ENCODE measurements at places on chromosomes 3 and 15.

DNA sequence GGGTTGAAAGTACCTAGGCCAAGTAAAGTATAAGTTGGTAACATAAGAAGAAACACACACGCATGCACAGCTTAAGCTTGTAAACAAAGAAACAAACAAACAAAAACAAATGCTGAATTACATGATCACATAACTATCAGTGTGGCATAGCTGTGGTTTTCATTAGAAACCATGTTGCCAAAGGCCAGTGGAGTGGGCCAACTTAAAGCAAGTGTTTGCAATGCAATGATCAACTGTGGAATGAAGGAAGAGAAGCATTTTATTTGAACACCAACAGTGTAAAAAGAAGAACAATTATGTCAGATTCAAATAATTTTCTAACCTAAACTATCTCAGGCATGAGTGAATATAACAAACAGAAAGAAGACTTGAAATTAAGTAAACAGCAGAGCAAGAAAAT, 199.4 kb upstream of the STRIT1 start:
- DNase-seq: no peak

DNA sequence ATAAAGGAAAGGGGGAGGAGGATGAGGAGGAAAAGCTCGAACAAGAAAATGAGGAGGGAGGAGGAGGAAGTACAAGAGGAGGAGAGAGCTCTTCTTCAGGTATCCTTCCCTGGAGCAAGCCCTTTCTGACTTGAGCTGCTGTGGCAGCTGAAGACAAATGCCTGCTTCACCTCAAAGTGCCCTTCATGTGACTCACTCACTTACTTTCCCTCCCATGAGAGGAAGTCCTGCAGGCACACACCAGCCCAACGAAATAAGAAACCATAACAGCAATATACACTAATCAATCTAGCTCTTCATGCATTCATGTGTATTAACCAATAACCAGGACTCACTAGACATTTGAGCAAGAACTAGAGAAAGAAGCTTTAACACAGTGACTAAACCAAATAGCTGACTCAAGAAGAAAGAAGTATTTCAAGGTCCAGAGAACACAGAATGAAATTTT, 251.9 kb downstream of the IGSF11 start:
- no peak for DNase-seq

GRCh38 chr3:112602217-112602838, 38.6 kb downstream of the CCDC80 start:
- no peak for DNase-seq

GRCh38 chr3:100993309-100993708, at the start of gene ABI3BP:
Gene ABI3BP (minus strand): TSS chr3:100993421. CDS start chr3:100993384, 37 bp downstream.
- no peak for DNase-seq

GRCh38 chr3:50620820-50621219, 3.9 kb downstream of the MAPKAPK3 start:
- DNase-seq: no peak

DNA sequence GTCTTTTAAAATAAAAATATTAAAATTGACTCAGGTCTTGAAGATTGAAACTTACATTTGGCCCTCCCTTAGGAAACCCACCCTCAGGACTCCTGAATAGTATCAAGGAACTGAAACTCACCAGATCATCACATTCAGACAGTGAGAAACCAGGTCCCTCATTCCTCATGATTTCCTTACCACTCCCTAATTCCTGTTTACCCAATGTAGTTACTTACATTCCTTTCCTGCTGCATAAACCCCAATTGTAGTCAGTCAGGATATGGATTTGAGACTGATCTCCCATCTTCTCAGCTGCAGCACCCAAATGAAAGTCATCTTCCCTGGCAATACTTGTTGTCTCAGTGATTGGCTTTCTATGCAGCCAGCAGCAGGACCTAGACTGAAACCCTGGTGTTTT, 8.6 kb downstream of the ATP13A4 start:
- no peak for DNase-seq

GRCh38 chr15:78284758-78285157, 14.7 kb downstream of the SKIC8 start:
- no peak for DNase-seq

DNA sequence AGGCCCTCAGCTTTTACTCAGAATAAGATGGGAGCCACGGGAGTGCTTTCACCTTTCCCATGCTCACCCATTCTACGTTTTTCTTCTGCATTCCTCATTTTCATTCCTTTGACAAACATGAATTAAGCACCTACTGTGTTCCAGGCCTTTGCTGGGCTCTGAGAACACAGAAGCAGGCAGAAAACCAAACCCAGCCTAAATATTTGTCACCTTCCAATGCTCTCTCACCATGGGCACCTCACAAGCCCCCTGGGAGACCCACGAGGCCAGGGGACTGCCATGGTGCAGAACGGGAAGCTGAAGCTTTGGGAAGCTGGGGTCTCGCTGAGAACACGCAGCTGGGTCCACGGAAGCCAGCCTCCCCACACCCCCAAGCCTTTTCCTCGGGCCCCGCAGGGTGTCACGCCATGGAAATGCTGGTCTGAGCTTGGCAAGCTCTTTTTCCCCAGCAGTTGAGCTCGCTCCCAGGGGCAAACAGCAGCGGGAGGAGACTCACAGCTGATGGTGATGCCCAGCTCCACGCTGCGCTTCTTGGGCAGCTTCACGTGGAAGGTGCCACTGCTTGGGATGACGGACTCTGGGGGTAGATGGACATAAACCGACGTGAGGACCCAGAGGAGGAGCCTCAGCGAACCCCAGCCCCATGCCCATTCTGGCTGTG, 27.7 kb downstream of the GRIP2 start:
- no peak for DNase-seq

GRCh38 chr3:159751752-159752151, 236.9 kb upstream of the IL12A start:
- no peak for DNase-seq

- DNase-seq: no peak
These were observed 159.2 kb downstream of the CNTN6 start for GRCh38 chr3:1252061-1252430.

DNA sequence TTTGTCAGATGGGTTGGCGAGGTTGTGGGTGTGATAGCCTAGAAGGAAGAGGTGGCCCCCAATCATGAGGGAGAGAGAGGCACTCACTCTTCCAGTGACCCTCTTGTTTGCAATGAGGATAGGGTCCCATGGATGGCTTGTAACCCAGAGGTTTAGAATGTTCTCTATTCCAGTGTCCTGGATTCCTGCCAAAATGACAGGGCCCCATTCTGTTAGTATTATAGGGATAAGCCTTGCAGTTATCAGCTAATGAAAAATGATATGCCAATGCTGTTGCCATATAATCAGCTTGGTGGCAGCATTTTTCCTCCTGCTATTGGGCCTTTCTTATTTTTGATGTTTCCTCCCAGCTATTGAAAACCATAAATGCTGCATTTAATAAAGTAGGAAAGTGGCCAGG, 23.3 kb upstream of the SENP7 start:
- DNase-seq: no peak

- DNase-seq: no peak
These were observed 333.5 kb upstream of the NR2E3 start for GRCh38 chr15:71476823-71477222.

DNA sequence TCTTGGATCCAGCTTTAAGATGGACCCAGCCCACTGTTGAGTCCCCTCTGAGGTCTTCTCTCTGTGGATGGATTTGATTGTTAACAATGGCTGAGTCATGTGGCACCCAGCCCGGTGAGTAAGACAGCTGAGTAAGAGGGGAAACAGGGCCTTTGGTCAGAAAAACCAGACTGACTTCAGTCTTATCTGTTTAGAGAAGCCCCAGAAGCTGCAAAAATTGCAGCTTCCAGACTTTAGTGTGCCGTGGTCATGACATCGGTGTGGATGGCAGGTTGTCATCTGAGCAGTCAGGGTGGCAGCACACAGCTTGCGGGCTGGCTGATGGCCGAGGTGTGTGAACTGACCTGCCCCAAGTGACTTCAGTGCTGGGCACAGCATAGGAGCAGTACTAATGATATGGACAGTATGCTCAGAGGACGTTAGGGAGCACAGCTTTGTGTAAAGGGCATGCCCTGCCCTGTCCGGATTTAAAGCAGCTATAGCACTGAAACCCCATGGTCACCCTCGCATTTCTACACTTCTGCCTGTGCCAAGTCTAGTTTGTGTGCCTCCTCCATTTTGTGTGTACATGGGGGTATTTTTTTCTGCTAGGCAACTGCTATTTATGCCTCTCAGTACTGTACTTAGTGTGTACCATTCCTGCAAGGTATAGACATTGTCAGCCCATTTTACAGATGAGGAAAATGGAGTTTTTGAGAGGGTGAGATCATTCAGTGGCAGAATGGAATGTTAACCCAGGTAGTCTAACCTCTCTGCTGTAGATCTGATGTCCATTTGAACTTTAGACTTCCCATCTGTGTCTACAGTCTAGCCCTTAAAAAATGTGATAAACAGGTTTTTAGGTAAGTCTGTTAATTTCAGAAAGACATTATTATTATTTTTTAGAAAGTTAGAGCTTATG, 44.4 kb downstream of the FLNB start:
- no peak for DNase-seq

All from hematopoietic multipotent progenitor cell treated with erythropoietin and hydrocortisone succinate and interleukin-3 and kit ligand, for 17 days (in vitro differentiated cells).